ENCODE measurements at places on chromosomes 11 and 22. TPM values are rescaled to one million over a fixed set of nuclear protein-coding genes. Genes with fewer than 3 reads are reported as not detected.

The APOL4 gene
- 0.21 TPM for total RNA-seq

GRCh38 chr22:40212121-40212520 lies 34.4 kb downstream of the TNRC6B start:
- peaks cover 2% of the 10 kb centered on the region for H3K36me3 ChIP-seq
- DNase-seq: no peak
- peaks cover 87% of the 10 kb centered on the region for H3K4me1 ChIP-seq
- H3K27ac ChIP-seq: no peak overlapping the region

The SPTBN2 gene
- 1.6 TPM for total RNA-seq

- H3K27ac ChIP-seq: no peak overlapping the region
- peaks cover 5% of the 10 kb centered on the region for H3K27me3 ChIP-seq
- no peak for DNase-seq
- no peaks in the 10 kb centered on the region for H3K36me3 ChIP-seq
- peaks cover 11% of the 10 kb centered on the region for H3K4me1 ChIP-seq
- no peak overlapping the region for H3K4me3 ChIP-seq
Measured at GRCh38 chr11:75650167-75650723, 18.6 kb downstream of the MAP6 start.

- H3K27ac ChIP-seq: no peak overlapping the region
- no peak for DNase-seq
- H3K4me3 ChIP-seq: no peak overlapping the region
- no peaks in the 10 kb centered on the region for H3K27me3 ChIP-seq
- H3K4me1 ChIP-seq: peaks cover 19% of the 10 kb centered on the region
- peaks cover 3% of the 10 kb centered on the region for H3K36me3 ChIP-seq
Measured at GRCh38 chr11:66373265-66373664, 1.7 kb upstream of the SLC29A2 start.

DNA sequence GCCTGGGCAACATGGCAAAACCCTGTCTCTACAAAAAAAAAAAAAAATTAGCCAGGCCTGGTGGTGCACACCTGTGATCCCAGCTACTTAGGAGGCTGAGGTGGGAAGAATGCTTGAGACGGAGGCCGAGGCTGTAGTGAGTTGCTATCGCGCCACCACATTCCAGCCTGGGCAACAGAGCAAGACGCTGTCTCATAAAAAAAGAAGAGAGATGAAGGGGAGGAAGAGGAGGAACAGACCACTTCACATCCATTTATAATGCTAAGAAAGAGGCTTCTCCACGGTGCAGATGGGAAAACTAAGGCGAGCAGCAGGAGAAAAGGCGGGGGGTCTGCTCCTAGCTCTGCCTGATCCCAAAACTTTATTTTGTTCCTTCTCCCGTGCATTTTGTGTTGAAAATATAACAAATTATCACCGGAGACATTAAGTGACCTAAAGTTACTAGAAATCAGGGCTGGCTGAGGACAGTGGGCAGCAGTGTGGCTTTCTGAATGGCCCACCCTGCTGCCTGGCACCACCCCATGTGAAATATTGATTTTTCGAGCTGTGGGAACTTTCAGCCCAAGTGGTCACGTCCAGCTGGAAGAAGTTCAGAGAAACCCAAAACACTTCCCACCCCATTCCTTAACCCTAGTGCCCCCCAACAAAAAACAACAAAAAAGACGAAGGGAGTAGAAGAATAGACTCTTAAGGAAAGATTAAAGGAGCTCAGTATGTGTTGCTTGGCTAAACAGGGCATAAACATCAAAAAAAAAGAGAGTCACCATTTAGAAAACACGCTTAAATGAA lies 9.5 kb downstream of the MYH9 start:
- peak overlapping the region; percentile 75 for H3K4me3 ChIP-seq
- no peaks in the 10 kb centered on the region for H3K27me3 ChIP-seq
- no peak for DNase-seq
- peaks cover 92% of the 10 kb centered on the region for H3K4me1 ChIP-seq
- H3K27ac ChIP-seq: peak overlapping the region; percentile 99

GRCh38 chr11:2301631-2302305 lies at the start of the genes C11orf21 and TSPAN32:
C11orf21 (minus strand) TSS chr11:2301918; CDS start chr11:2301808, 110 bp downstream.
TSPAN32 (plus strand) TSS chr11:2302013; CDS start chr11:2302150, 137 bp downstream.
- no peaks in the 10 kb centered on the region for H3K27me3 ChIP-seq
- H3K4me1 ChIP-seq: peaks cover 51% of the 10 kb centered on the region
- peak within 1 kb of the TSS; percentile 81 for H3K4me3 ChIP-seq
- H3K36me3 ChIP-seq: no peaks in the 10 kb centered on the region
- peak within 1 kb of the TSS; percentile 87 for H3K27ac ChIP-seq

The OSBPL5 gene
- 7.1 TPM for total RNA-seq

DNA sequence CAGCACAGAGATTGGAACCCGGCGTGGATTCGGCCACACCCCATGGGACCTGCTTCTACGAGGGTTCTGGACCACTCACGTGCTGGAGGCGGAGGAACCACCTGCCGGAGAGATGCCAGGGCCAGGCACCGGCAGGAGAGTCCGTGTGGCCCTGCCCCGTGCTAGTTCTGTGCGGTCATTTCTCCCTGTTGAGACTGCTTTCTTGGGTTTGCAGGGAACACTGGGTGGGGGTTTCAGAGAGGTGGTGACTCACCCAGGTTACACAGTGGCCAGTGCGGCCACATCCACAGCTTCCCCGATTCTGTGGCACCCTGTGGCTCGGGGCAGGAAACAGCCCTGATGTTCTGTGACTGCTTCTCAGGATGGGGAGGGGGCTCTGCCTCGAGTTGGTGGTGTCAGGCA lies 3.6 kb upstream of the PHLDA2 start:
- peaks cover 12% of the 10 kb centered on the region for H3K27me3 ChIP-seq
- peaks cover 9% of the 10 kb centered on the region for H3K36me3 ChIP-seq
- peaks cover 24% of the 10 kb centered on the region for H3K4me1 ChIP-seq
- DNase-seq: peak; percentile 29
- peak overlapping the region; percentile 31 for H3K27ac ChIP-seq

GRCh38 chr11:35031867-35032266 lies 107.1 kb upstream of the CD44 start:
- no peak for DNase-seq
- no peak overlapping the region for H3K4me3 ChIP-seq
- H3K4me1 ChIP-seq: peaks cover 65% of the 10 kb centered on the region
- H3K36me3 ChIP-seq: peaks cover 5% of the 10 kb centered on the region

- H3K27me3 ChIP-seq: no peaks in the 10 kb centered on the region
- H3K4me1 ChIP-seq: no peaks in the 10 kb centered on the region
- peaks cover 5% of the 10 kb centered on the region for H3K36me3 ChIP-seq
- H3K4me3 ChIP-seq: no peak overlapping the region
- DNase-seq: no peak
Measured at GRCh38 chr22:29260031-29260560, 7.7 kb downstream of the RHBDD3 start.

DNA sequence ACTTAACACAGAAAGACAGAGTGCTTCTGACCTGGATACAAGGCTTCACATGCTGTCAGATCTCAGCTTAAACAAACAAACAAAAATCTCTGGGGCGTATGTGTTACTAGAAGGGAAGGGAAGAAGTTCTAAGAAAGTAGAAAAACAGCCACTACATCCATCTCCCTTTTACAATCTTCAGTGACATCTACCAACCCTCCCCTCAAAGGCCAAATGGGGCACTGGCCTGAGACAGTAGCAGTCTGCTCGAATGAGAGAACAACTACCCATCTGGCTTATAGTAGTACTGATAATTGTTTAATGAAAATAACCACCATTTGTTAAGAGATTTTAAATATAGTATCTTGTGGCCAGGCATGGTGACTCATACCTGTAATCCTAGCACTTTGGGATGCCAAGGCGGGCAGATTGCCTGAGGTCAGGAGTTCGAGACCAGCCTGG lies 29.4 kb downstream of the CCDC83 start:
- H3K36me3 ChIP-seq: no peaks in the 10 kb centered on the region
- no peak for DNase-seq
- H3K4me3 ChIP-seq: no peak overlapping the region
